ENCODE measurements at places on chromosomes 5 and 9. TPM values are rescaled to one million over a fixed set of nuclear protein-coding genes. Genes with fewer than 3 reads are reported as not detected.

DNA sequence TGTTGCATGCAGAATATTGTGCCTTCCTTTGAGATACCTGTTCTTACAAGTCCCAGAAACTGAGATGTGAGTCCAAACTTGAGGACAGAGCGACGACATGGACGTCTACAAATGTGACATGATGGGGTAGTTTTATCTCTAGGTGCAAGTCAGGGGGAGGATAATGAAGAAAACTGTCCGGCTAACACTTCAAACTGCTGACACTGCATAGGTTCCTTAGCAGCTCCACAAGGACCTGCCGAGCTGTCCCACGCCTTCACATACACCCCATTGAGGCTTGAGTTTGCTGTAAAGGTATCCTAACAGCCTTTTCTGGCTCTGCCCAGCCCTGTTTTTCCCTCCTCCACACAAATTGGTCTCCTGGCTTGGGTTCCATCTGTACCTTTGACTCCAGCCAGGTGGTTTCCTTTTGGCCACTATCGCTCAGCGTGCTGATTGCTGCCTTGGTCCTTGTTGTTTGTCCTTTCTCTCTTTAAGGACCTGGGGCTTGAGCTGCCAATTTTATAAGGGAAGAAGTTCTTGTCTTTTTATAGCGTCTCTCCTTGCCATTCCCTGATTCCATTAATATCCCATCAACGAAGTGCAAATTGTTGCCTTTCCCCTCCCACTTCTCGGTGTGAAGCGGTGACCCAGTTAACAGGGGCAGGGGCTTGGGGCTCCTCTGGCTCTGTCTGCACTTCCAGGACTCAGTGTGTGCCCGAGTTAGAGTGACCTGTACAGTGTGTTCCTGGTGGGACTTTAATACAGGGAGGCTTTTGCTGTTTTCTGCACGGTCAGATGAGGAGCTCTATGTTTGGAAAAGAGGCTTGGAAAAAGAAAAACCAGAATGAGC, 100.3 kb downstream of the PCSK1 start:
- H3K27ac ChIP-seq = no peak overlapping the region
- no peak overlapping the region for H3K4me3 ChIP-seq
- peaks cover 13% of the 10 kb centered on the region for H3K4me1 ChIP-seq
- DNase-seq = no peak
- H3K36me3 ChIP-seq = no peaks in the 10 kb centered on the region

GRCh38 chr9:38120961-38121360, 51.9 kb upstream of the SHB start:
- no peaks in the 10 kb centered on the region for H3K27me3 ChIP-seq
- no peak overlapping the region for H3K27ac ChIP-seq
- H3K4me3 ChIP-seq = no peak overlapping the region
- H3K36me3 ChIP-seq = no peaks in the 10 kb centered on the region
- DNase-seq = no peak
- H3K4me1 ChIP-seq = no peaks in the 10 kb centered on the region

Gene SLC6A19
- total RNA-seq = not detected

Gene FSTL4
- 1.9 TPM for total RNA-seq

Data from lower lobe of right lung (tissue), 2 donors.